Caco-2 (cell line): ENCODE measurements at places on chromosomes 16 and 17. TPM values are rescaled to one million over a fixed set of nuclear protein-coding genes. Genes with fewer than 3 reads are reported as not detected.

- H3K4me1 ChIP-seq: peaks cover 4% of the 10 kb centered on the region
- H3K36me3 ChIP-seq: no peaks in the 10 kb centered on the region
- no peak for DNase-seq
- H3K27me3 ChIP-seq: no peaks in the 10 kb centered on the region
- H3K27ac ChIP-seq: no peak overlapping the region
Measured at GRCh38 chr17:43312011-43312410, 78.2 kb upstream of the RNU2-1 start.

DNA sequence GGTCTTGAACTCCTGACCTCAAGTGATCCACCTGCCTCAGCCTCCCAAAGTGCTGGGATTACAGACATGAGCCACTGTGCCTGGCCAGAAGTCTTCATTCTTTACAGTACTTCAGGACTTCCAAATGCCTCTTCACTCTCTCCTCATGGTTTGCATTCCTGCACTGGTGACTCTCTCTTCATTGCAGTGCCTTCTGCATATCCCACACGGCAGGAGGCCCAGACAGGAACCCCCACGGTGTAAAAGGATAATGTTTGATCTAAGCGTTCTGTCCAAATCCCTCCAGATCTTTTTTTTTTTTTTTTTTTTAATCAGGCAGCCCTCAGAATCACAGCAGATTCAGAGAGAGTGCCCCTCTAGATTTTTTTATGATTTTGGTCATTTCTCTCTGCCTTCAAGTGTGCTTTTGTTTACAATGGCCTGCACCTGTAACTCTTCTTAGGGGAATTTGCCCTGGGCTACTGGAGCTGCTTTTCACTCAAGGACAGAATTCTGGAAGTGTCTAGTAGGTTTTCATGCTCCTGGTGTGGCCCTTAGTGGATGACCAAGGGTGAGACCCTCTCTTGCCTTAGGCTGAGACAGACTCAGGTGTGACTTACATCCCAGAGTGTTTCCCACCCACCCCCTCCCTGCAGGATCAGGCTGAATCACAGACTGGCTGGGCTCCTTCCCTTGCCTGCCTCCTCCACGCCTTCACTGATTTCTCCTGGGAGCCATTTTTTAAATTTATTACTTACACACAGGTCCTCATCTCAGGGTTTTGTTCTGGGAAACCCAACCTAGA, 19.8 kb upstream of the NF1 start:
- peaks cover 22% of the 10 kb centered on the region for H3K4me1 ChIP-seq
- peak; percentile 62 for DNase-seq
- H3K36me3 ChIP-seq: no peaks in the 10 kb centered on the region
- H3K4me3 ChIP-seq: no peak overlapping the region

Gene ABCA3
- 14.6 and 16.1 TPM in 2 replicates for total RNA-seq

DNA sequence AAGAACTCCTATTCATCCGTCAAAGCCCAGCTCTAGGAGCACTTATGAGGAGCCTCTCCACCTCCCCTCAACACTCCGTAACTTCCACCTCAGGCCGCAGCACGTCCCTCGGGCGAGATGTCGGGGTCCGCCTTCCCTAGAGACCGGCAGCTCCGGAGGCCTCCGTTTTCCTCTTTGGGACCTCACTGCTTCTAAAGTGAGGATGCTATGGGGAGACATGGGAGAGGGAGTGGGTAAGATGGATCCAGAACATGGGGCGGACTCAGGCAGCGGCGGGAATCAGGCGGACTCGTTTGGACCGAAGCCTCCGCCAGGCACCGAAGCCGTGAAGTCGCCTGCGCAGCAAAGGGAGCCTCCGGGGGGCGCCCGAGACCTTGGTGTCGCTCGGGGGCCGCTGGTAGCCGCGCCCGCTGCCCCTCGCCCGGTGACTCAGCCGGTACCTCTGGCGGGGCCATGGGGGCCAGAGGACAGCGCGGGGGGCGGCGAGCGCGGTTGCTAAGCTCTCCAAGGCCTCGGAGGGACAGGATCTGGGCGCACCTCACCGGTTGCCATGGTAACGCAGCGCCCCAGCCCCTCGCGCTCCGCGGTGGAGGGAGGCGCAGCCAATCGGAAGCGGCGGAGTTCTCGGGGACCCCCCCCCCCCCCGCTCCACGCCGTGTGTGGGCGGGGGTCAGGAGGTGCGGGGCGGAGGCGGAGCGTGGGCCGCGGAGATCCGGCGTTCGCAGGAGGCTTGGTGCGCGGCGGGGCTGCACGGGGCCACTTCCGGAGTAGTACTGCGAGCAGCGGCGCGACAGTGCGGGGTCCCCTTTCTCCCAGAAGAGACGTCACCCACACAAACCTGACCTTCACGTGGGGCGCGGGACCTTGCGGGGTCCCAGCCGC, 1.3 kb upstream of the HIC1 start:
- no peaks in the 10 kb centered on the region for H3K27me3 ChIP-seq
- no peak overlapping the region for H3K27ac ChIP-seq
- H3K4me3 ChIP-seq: peak overlapping the region; percentile 73

GRCh38 chr16:48612611-48613010, 2.6 kb upstream of the N4BP1 start:
- no peak for DNase-seq
- H3K27me3 ChIP-seq: no peaks in the 10 kb centered on the region
- H3K4me3 ChIP-seq: no peak overlapping the region
- peak overlapping the region; percentile 98 for H3K27ac ChIP-seq
- peaks cover 45% of the 10 kb centered on the region for H3K4me1 ChIP-seq

Gene CD300E
- total RNA-seq: not detected in 2 replicates

Gene VWA3A
- not detected in 2 replicates for total RNA-seq

DNA sequence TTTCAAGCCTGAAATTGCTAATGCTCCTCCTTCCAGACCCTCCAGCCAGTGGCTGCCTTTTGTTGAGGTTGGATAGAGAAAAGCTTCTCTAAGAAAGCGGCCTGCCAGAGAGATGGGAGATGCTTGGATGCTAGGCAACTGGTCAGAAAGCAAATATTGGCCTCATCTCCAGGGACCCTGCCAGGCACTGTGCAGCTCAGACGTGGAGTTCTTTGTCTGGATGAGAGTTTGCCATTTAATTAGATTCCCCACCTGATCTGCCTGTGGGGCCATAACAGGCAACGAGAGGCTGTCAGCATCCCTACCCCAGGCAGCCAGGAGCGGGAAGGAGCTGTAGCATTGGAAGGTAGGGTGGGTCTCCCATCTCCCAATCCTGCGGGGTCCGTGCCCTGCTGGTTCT, 52.7 kb downstream of the ASIC2 start:
- no peaks in the 10 kb centered on the region for H3K27me3 ChIP-seq
- H3K4me1 ChIP-seq: no peaks in the 10 kb centered on the region
- no peak overlapping the region for H3K4me3 ChIP-seq
- no peak overlapping the region for H3K27ac ChIP-seq
- DNase-seq: no peak

Gene CCL7
- not detected in 2 replicates for total RNA-seq

DNA sequence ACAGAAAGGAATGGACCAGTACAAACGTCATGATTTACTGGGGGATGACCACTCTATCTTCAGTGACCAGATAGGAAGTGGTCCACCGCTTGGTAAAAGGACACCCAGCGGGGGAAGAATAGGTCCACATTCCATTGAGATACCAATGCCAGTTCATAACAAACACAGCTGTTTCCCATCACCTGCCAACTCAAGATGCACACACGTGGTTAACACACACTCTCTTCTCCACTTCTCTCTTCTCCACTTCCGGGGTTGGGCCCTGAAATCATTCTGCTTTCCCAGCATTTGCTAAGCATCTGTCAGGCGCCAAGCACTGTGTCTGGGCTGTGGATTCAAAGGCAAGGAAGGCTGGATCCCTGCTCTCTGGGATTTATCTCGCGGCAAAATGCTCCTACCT, 175.5 kb downstream of the SLC39A11 start:
- H3K36me3 ChIP-seq: no peaks in the 10 kb centered on the region
- DNase-seq: no peak
- no peak overlapping the region for H3K4me3 ChIP-seq

Gene ZG16B
- total RNA-seq: 0.34 TPM in 1 of 2 replicates, not detected in the other

DNA sequence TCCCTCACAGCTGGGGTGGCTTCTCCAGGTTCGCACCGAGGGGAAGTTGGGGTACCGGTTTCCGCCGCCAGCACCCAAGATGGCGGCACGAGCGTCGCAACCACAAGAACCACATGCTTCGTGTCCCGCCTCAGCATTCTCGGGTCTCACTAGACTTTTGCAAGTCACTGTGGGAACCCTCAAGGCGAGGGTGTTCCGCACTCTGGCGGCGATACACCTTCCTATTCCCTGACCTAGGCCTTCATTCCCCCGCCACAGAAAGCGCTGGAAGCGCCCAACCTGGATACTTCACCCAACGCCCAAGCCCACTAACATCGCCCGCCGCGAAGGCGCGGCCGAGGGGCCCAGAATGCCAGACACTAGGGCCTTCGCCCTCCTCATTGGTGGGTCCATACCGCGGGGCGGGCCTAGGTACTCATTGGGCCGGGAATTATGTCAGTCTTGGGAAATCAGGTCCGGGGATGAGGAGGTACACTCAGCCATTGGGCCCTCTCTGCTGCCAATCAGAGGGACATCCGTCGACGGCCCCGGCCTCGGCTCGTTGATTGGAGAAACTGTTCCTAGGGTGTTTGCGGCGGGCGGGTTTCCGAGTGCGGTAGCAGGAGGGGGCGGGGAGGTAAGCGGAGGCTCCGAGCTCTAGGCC, at the start of gene NFE2L1:
Gene NFE2L1, plus strand, starts transcription at position 619 of the 643 bp plus-strand sequence. CDS start 2,760 bp downstream, outside the sequence.
- H3K4me3 ChIP-seq: peak within 1 kb of the TSS; percentile 84
- H3K4me1 ChIP-seq: peaks cover 22% of the 10 kb centered on the region
- DNase-seq: peak; percentile 100
- peak within 1 kb of the TSS; percentile 100 for H3K27ac ChIP-seq
- H3K36me3 ChIP-seq: peaks cover 16% of the 10 kb centered on the region

Gene TNK1
- 6.1 and 6.4 TPM in 2 replicates for total RNA-seq

- no peak overlapping the region for H3K27ac ChIP-seq
- DNase-seq: no peak
- no peaks in the 10 kb centered on the region for H3K4me1 ChIP-seq
- no peaks in the 10 kb centered on the region for H3K27me3 ChIP-seq
- H3K36me3 ChIP-seq: no peaks in the 10 kb centered on the region
Measured at GRCh38 chr17:2949469-2950044, 113.8 kb downstream of the OR1D5 start.

Gene TBC1D3E
- total RNA-seq: not detected in 2 replicates

DNA sequence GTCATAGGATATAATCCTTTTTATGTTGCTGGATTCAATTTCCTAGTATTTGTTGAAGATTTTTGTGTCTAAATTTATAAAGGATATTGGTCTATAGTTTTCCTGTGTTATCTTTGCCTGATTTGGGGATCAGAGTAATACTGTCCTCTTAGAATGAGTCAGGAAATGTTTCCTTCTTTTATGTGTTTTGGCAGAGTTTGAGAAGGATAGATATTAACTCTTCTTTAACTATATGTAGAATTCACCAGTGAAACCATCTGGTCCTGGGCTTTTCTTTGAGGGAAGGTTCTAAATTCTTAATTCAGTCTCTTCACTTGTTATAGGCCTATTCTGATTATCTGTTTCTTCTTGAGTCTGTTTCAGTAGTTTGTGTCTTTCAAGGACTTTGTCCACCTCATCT, 66.3 kb upstream of the NACA2 start:
- H3K27me3 ChIP-seq: no peaks in the 10 kb centered on the region
- no peak overlapping the region for H3K4me3 ChIP-seq
- DNase-seq: no peak
- H3K27ac ChIP-seq: no peak overlapping the region
- no peaks in the 10 kb centered on the region for H3K36me3 ChIP-seq
- no peaks in the 10 kb centered on the region for H3K4me1 ChIP-seq

Gene RAI1
- total RNA-seq: 44.3 and 46.7 TPM in 2 replicates

Gene USP43
- total RNA-seq: 6.0 and 6.5 TPM in 2 replicates

- no peak overlapping the region for H3K4me3 ChIP-seq
- H3K4me1 ChIP-seq: peaks cover 51% of the 10 kb centered on the region
- peaks cover 10% of the 10 kb centered on the region; the same call in 1 of the 2 replicates for H3K36me3 ChIP-seq
Measured at GRCh38 chr17:27554152-27554551, 76.8 kb upstream of the LGALS9 start.
